Cardiac muscle cell (in vitro differentiated cells and primary cell): ENCODE measurements at places on chromosomes 7 and 10. TPM values are rescaled to one million over a fixed set of nuclear protein-coding genes. Genes with fewer than 3 reads are reported as not detected.

DNA sequence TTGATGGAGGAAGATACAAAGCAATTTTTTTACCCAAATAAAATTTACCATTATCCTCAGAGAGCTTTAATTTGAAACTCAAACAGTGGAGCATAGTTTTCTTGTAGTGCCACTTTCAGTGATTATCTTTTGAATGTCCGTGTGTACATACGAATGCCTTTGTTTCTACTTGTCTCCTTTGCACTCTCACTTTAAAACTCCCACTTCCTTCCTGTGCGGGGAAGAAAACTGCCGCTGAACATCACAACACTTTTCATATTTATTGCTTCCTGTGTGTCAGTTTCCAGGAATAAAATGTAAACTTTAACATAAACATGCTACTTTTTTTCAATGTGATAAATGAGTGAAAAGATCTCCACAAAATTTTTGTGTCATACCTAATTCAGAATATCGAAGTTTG, 102.4 kb downstream of the SEMA3A start:
- H3K27me3 ChIP-seq, result no peaks in the 10 kb centered on the region
- H3K4me3 ChIP-seq, result no peak overlapping the region
- peak overlapping the region; percentile 53 for H3K27ac ChIP-seq
- H3K36me3 ChIP-seq, result no peaks in the 10 kb centered on the region
- peak; percentile 40 for DNase-seq

DNA sequence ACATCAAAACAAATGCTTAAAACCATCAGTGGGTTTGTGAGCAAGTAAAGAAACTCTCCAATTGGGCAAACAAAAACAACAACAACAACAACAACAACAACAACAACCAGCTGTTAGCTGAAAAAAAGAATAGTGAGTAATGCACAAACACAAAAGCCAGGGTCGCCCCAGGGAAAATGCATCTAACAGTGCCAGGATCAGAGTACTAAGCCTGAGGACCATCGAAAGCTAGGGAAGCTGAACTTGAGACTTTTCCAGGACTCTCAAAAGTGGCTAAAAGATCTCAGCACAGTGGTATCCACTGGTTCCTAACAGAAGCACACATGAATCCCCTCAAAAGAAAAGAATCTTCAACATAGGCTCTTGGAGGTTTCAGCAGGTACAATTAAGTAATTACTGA, 83.3 kb downstream of the CPXM2 start:
- H3K4me1 ChIP-seq, result peaks cover 7% of the 10 kb centered on the region
- DNase-seq, result no peak
- H3K27ac ChIP-seq, result no peak overlapping the region

The ICA1 gene
- total RNA-seq, result 7.7 and 60.7 TPM in 2 replicates

DNA sequence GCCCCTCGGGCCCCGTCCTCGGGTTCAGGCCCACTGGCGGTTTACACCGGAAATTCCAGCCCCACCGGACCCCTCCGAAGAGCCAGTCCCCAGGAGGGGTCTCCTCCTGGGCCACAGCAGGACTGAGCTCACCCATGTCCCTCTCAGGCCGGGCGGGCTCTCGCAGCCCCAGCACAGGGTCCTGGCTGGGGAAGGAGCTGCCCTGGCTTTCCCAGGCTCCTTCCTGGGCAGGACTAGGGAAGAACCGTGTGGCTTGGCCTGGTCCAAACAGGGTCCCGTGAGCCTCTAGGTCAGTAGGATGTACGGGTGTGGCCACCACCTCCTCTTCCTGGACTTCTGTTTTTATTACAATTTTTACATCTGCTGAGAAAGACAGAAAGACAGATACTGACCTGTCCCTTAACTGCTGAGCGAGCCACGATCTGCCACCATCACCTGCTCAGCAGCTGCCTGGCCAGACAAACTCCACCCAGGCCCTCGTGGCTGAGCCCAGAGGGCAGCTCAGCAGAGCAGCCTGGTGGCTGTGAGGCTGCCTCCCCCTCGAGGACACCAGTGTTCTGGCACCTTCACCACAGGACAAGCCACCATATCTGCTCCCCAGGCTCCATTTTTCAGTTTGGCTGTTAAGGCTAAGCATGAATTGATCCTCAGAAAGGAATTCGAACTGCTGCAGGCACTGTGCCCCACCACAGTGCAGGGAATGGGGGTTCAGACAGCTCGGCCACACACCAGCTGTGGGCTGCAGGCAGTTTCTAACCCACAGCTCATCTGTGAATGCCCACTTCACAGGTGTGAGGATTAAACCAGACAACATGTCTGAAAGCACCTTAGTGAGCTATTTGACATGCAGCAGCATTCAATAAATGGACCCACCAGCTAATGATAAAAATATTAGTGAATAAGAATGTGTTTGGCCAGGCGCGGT, 14.5 kb upstream of the ZNF777 start:
- H3K4me1 ChIP-seq, result no peaks in the 10 kb centered on the region
- no peaks in the 10 kb centered on the region for H3K27me3 ChIP-seq
- no peak overlapping the region for H3K27ac ChIP-seq
- H3K4me3 ChIP-seq, result no peak overlapping the region
- DNase-seq, result no peak

The TMEM139 gene
- 0.11 and 0.69 TPM in 2 replicates for total RNA-seq

The BTBD16 gene
- 0.09 TPM in 1 of 2 replicates, not detected in the other for total RNA-seq

GRCh38 chr10:33930079-33930478, 595.6 kb upstream of the NRP1 start:
- no peak overlapping the region for H3K27ac ChIP-seq
- H3K4me3 ChIP-seq, result no peak overlapping the region
- peaks cover 2% of the 10 kb centered on the region for H3K4me1 ChIP-seq
- no peak for DNase-seq
- no peaks in the 10 kb centered on the region for H3K36me3 ChIP-seq
- no peaks in the 10 kb centered on the region for H3K27me3 ChIP-seq

The UCMA gene
- total RNA-seq, result not detected in 2 replicates

The GPC2 gene
- 37.4 and 47.9 TPM in 2 replicates for total RNA-seq

- H3K4me3 ChIP-seq, result no peak overlapping the region
- no peaks in the 10 kb centered on the region for H3K36me3 ChIP-seq
- no peak overlapping the region for H3K27ac ChIP-seq
- H3K27me3 ChIP-seq, result no peaks in the 10 kb centered on the region
Observed at GRCh38 chr7:51019191-51019844, 236.6 kb upstream of the GRB10 start.

- no peak overlapping the region for H3K4me3 ChIP-seq
- no peaks in the 10 kb centered on the region for H3K36me3 ChIP-seq
- H3K27me3 ChIP-seq, result no peaks in the 10 kb centered on the region
- no peak for DNase-seq
- no peaks in the 10 kb centered on the region for H3K4me1 ChIP-seq
- no peak overlapping the region for H3K27ac ChIP-seq
Observed at GRCh38 chr7:101650579-101651081, 21.5 kb upstream of the MYL10 start.

- H3K27me3 ChIP-seq, result no peaks in the 10 kb centered on the region
- H3K4me3 ChIP-seq, result no peak overlapping the region
- no peak for DNase-seq
- peak overlapping the region; percentile 1 for H3K27ac ChIP-seq
- H3K36me3 ChIP-seq, result no peaks in the 10 kb centered on the region
- peaks cover 38% of the 10 kb centered on the region for H3K4me1 ChIP-seq
Observed at GRCh38 chr7:30142710-30143109, 7.9 kb downstream of the MTURN start.

DNA sequence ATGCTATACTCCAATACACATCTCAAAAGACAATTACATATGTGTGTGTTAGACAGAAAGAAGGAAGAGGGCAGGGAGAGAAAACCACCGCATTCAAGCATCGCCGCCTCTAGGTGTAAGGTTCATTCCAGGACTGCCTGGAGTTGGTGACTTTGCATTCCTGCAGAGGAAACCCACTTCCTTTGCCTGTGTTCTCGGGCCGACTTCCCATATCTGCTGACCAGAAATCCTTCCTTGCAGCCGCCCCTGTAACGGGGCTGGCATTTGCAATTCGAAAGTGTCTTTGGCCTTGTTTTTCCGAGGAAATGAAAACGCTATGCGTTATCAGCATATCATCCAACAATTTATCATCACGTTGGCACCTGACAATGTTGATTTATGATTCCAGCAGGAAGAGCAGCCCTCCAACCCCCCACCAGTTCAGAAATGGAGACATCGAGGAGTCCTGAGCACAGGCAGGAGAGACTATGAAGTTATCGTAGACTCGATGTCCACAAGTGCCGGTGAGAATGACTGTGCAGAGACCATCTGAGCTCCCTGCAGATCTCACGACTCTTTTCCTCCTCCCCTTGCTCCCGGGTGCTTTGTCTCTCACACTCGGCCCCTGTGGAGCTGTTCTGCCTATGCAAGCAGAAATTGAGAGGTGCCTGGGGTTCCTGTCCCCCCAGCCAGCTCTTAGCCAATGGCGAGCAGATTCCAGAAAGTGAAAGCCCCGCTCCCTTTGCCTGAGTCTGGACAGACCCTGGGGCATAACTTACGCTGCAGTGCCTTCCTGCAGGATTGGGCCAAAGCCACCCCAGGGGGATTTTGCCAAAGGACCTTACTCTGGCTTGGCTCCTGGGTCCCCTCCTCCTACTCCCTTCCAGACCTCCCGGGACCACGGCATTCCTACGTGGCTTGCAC, 68.9 kb upstream of the FOXK1 start:
- H3K4me1 ChIP-seq, result no peaks in the 10 kb centered on the region

DNA sequence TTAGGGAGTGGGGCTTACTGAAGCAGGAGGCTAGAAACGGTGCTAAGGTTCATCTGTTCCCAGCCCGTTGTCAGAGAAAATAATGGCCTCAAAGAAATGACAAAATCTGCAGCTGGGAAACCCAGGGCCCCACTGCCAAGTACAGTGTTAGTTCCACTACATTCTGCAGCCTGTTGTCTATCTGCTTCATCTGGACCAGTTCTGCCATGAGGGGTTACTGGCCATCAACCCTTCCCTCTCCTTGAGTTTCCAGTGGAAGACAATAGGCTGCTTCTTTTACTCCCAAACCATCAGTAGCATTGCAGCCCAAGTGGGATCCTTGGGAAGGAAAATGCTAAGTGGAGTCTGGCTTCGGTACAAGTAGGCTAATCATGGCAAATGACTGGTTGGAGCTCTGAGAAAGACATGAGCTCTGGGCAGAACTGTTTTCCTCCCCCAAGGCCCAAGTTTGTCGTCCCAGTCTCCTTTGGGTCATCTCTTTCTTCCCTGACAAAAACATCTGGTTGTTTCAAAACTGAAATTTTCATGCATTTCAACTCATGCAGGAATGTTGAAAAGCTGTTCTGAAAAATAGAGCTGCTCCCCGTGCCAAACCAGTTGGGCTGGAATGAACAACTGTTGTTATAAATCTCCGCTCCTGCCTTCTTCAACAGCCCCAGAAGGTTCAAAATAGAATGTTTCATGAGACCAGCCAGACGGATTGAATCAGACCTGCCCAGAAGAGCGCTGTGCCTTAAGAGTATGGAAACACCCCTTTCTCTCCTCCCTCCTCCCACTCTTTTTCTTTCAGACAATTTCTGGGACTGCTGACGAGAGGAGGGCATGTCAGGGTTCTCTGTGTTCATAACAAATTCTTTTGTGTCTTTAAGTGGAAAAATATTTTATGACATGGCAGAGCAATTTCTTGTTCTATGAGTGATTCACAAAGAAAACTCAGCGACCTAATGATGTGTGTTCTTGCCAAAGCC, 116.6 kb downstream of the RAB18 start:
- no peaks in the 10 kb centered on the region for H3K4me1 ChIP-seq
- H3K4me3 ChIP-seq, result no peak overlapping the region
- no peak overlapping the region for H3K27ac ChIP-seq
- H3K36me3 ChIP-seq, result no peaks in the 10 kb centered on the region
- H3K27me3 ChIP-seq, result no peaks in the 10 kb centered on the region

- peaks cover 6% of the 10 kb centered on the region for H3K4me1 ChIP-seq
- no peaks in the 10 kb centered on the region for H3K27me3 ChIP-seq
- no peak overlapping the region for H3K4me3 ChIP-seq
- H3K36me3 ChIP-seq, result no peaks in the 10 kb centered on the region
- DNase-seq, result no peak
Observed at GRCh38 chr10:126854726-126855495, 50.3 kb upstream of the DOCK1 start.

The NCF1 gene
- 0.18 and 0.39 TPM in 2 replicates for total RNA-seq
